ENCODE measurements at places on chromosomes 11 and 22.

- no peak for DNase-seq
Observed at GRCh38 chr11:77127920-77128691, at the start of gene MYO7A. Gene MYO7A, plus strand, starts transcription at chr11:77128246. Its CDS starts 2,389 bp downstream, at chr11:77130635.

- no peak for DNase-seq
Observed at GRCh38 chr11:65473278-65473860, 25.5 kb upstream of the MALAT1 start.

DNA sequence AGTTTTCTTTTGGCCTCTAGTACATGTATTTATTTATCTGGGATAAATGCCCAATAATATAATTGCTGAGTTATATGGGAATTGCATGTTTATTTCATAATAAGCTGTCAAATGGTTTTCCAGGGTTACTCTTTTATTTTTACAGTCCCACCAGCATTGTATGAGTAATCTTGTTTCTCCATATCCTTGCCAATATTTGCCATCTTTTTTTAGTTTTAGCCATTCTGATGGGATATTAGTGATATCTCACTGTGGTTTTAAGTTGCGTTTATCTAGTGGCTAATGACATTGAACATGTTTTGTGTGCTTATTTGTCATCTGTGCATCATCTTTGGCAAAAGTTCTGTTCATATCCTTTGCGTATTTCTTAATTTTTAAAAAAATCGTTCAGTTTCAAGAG is 372.8 kb upstream of the CCDC179 start:
- no peak for DNase-seq

DNA sequence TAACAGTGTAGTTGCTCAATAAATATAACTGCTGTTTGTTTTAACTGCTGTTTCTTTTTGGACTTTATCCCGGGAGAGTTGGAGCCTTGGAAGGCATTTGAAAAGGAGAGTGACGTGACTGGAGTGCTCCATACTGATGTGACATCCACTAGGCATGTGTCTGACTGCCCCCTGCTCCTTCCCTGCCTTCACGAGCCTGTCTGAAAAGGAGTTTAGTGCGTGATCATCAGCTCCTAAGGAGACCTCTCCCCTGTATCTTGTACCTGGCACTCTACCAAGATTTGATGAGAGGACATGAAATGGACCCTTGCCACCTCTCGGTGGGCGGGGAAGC is 22.9 kb downstream of the ZBTB16 start:
- DNase-seq: no peak

DNA sequence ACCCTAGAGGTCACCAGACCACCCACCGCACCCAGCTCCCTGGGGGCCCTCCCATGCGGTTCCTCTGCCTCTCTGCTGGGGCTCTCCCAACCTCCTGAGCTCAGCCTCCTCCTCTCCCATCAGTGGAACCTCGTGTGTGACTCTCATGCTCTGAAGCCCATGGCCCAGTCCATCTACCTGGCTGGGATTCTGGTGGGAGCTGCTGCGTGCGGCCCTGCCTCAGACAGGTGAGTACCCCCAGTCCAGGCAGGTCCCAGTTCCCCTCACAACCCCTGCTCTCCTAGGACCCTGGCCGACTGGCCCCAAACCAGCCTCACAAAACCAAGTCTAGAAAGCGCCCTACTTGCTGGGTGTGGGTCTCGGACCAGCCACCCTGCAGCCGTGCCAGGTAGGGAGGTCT is 1.6 kb downstream of the SLC22A12 start:
- DNase-seq: no peak

Data from stimulated activated CD4-positive, alpha-beta T cell treated with anti-CD3 and anti-CD28 coated beads, Interleukin-1b, Interleukin-23, amount 100 ng/mL, for 48 hours (primary cell).